ENCODE measurements at places on chromosomes 12 and 14.

DNA sequence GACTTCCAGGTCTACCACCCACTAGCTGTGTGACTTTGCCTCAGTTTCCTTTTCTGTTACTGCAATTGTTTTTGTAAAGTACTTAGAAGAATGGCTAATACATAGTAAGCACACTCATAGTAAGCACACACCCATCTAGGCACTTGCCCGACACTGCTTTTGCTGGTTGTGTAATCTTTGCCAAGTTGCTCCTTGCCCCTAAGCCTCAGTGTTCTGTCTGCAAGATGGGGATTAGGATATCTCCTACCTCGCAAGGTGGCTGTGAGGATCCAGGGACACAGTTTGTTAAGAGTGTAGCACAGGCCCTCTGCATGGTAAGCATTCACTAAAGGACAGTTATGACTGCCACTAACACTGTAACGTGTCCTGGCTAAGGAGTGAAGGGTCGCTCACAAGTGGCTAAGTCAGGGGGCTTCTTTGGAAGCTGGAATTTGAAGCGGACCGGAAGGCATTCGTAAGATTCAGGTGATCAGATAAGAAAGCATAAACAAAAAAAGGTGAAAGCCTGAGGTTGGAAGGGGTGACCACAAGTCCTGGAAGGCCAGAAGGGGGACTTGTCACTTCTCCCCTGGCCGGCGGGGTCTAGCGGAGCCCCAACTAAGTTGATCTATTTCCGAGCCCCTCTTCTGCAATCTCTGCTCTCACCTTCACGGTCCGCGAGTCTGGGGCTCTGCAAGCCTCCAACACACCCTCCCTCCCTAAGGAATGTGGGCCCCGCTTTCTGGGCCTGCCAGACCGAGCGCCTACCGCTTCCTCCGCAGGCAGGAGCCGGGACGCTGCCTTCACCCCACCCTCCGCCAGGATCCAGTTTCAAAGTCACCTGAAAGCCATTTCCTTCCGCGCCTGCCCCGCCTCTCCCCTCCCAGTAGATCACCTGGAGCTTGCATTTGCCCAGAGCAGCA, 1.5 kb upstream of the PLEKHG3 start:
- no peak for DNase-seq

- DNase-seq, result no peak
These were observed 48.4 kb downstream of the DDX51 start for GRCh38 chr12:132095520-132096409.

GRCh38 chr14:31712244-31713127, 151.3 kb downstream of the NUBPL start:
- DNase-seq, result no peak

DNA sequence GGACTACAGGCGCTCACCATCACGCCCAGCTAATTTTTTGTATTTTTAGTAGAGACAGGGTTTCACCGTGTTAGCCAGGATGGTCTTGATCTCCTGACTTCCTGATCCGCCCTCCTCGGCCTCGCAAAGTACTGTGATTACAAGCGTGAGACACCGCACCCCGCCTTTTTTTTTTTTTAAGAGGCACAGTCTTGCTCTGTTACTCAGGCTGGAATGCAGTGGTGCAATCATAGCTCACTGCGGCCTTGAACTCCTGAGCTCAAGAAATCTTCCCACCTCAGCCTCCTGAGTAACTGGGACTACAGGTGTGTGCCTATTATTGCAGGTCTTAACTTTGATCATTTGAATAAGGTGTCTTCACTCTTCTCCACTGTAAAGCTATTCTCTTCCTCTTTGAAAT, 5.3 kb upstream of the GLTP start:
- DNase-seq, result no peak

DNA sequence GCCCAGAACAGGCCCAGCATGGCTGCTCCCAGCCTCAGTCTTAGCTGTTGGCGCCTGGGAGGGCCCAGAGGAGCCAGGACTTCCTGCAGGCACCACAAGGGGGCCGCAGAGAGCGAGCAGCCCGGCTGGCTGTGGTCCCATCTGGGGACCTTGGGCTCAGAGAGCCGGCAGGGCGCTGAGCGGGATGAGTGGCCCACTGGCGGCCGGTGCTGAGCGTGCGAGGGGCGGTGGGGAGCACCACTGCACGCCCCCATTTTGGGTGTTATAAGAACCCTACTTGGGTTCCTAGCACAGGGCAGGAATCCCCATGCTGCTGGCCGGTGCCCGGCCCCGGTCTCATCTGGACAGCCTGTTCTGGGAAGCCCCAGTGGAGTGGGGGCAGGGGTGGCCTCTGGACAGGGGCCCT, 25.9 kb upstream of the CRIP2 start:
- no peak for DNase-seq

- DNase-seq, result no peak
These were observed 1892.1 kb upstream of the SEL1L start for GRCh38 chr14:83425706-83426105.

GRCh38 chr12:32777691-32778175, 22.0 kb upstream of the YARS2 start:
- no peak for DNase-seq

- DNase-seq, result no peak
These were observed 54.4 kb upstream of the KCNA1 start for GRCh38 chr12:4855121-4855924.

DNA sequence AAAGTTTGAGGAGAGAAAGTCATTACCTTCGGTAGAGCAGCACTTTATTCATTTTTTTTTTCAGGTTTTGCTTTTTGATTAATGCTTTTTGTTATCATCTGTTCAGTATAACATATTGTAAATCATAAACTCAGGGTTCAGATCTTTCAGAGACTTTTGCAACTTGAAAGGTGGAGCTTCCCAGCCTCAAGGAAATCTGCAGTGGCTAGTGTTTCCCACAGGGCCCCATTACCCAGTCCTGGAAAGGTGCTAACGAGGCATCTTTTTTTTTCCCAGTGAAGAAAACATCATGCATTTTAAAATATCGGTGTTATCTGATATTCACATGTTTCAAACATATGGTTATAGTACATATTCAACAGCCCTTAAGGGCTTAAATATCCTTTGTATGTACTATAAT, 74.0 kb downstream of the HMGA2 start:
- no peak for DNase-seq

DNA sequence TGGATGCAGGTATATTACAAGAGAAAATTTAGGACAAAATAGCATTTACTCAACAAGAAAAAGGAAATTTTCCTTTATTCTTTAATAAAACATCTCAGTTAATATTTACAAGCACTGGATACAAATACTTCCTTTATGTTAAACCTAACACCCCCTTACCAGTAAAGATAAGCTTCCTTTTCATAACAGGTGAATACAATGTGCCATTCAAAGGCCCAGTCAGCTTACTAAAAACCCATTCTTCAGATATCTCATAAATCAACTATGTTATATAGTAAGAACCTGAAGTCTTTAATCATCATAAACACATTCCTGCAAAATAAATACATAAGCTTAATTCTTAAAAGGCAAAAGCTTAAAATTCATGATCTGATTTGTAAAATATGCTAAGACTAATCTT, 52.6 kb downstream of the LRP6 start:
- DNase-seq, result no peak

- DNase-seq, result no peak
These were observed 34.4 kb upstream of the P2RX4 start for GRCh38 chr12:121175383-121176119.

GRCh38 chr14:29042551-29042950, 276.0 kb downstream of the FOXG1 start:
- no peak for DNase-seq

- no peak for DNase-seq
These were observed 23.8 kb upstream of the TBC1D30 start for GRCh38 chr12:64800640-64801039.

DNA sequence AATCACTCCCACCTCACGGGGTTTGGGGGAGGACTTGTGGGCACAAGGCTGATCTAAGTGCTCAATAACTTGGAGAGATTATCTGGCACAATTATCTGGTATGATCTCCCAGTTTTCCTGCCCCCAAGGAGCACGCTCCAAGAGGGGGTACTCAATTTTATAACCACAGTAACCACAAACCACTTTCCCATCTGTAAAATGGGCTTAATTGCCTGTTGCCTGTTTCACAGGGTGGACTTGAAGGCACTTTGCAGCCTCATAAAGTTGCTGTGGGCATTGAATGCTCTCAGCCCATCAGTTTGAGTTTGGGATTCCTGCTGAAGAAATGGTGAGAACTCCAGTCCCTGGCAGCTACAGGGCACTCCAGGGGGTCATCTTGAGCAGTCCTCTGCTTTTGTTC, 4.4 kb downstream of the SLC8B1 start:
- DNase-seq, result no peak

- no peak for DNase-seq
These were observed 236.9 kb downstream of the PAWR start for GRCh38 chr12:79453820-79454219.

DNA sequence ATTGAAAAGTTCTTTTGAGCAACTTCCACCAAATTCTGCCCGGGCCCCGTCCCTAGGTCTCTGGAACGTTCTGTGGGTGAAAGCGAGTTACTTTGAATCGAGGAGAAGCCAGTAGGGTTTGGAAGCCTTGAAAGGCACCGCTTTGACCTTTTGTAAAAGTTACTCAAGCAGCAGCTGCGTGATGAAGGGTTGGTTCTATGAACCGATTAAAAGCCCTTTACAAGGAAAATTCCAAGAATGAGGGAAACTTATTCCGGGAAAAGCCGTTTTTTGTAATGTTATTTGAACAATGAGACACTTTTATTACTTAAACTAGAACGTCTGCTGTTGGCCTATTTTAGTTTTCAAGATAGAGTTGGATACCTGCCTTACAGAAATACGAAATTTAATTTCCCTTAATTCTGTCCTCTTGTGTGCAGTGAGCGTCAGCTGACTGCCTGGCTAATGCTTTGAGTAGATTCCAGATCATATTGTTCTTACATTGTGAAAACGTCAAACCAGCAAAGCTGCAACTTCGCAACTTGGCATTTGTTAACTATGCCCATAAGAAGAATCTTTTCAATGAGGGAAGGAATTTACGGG, 906 bp downstream of the LARP4 start:
- no peak for DNase-seq

GRCh38 chr12:25436206-25437030, 116.7 kb downstream of the LMNTD1 start:
- DNase-seq, result no peak

GRCh38 chr14:86790408-86791364, 1202.3 kb downstream of the GALC start:
- no peak for DNase-seq

GRCh38 chr14:20632831-20633691, 8.4 kb downstream of the OR6S1 start:
- DNase-seq, result peak; percentile 70

GRCh38 chr14:56474419-56475022, 105.1 kb upstream of the TMEM260 start:
- DNase-seq, result peak; percentile 20

DNA sequence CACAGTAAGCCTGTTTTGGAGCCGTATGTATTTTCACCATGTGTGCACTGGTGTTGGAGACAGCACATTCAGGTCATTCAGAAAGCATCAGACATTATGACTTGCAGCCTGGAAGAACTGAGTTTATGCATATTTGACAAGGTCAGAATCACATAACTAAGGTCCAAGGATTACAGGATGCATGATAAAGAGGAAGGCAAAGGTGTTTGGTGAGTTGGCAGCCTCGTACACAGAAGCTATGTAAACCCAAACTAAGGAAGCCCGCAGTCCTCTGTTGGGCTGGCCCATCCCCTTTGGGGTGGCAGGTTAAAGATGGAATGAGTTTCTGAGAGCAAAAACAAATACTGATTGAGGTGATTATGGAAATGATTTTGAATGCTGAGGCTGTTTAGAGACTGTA, 218.4 kb downstream of the KTN1 start:
- DNase-seq, result no peak

GRCh38 chr14:87863047-87863446, 129.9 kb downstream of the GALC start:
- DNase-seq, result no peak

DNA sequence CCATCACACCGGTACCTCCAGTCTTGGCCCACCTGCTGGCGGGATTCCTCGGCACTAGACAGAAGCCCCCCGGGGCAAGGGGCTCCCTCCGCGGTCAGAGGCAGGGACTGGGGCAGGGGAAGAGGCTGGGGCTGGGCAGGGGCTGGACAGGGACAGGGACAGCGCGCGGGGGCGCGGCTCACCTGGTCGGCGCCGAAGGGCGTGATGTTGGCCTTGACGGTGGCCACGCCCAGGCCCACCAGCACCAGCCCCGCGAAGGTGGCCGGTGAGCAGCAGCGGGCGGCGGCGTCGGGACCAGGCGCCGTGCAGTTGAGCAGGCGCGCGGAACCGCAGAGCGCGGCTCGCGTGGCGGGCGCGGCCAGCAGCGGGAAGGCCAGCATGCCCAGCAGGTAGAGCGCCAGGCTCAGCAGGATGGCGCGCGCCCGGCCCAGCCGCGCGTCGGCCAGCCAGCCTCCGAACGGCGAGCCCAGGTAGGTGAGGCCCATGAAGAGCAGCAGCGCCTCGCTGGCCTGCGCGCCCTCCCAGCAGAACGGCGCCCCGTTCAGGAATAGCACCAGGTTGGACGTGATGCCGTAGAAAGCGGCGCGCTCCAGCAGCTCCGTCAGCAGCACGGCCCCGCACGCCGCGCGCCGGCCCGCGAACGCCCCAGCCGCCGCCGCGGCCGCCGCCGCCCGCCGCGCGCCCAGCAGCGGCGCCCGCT, 392 bp downstream of the SLC15A4 start:
- no peak for DNase-seq

- no peak for DNase-seq
These were observed 8.9 kb downstream of the ADCY4 start for GRCh38 chr14:24325963-24326362.

GRCh38 chr12:78628491-78629100, 236.0 kb upstream of the SYT1 start:
- no peak for DNase-seq

DNA sequence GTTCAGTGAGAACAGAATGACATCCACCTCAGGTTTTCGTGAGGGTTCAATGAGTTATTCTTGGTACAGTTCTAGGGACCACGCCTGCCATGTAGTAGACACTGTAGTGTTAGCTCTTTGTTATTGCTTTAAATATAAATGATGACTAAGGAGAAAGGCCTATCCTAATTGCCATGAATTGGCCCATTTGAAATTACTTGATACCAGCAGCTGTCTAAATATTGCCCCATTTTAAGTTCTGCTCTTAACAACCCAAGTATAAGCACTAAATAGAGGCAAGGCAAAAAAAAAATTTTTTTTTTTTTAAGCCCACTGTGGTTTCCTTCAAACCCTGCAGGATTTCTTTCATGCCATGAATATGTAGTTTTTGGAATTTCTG, 84.5 kb downstream of the BORCS5 start:
- no peak for DNase-seq

Data from cerebellar nuclear complex (tissue), 1 donor.